ENCODE measurements at places on chromosomes 7 and 10.
A peak's percentile ranks its signal among the peaks of the same experiment; 100 is the strongest.

DNA sequence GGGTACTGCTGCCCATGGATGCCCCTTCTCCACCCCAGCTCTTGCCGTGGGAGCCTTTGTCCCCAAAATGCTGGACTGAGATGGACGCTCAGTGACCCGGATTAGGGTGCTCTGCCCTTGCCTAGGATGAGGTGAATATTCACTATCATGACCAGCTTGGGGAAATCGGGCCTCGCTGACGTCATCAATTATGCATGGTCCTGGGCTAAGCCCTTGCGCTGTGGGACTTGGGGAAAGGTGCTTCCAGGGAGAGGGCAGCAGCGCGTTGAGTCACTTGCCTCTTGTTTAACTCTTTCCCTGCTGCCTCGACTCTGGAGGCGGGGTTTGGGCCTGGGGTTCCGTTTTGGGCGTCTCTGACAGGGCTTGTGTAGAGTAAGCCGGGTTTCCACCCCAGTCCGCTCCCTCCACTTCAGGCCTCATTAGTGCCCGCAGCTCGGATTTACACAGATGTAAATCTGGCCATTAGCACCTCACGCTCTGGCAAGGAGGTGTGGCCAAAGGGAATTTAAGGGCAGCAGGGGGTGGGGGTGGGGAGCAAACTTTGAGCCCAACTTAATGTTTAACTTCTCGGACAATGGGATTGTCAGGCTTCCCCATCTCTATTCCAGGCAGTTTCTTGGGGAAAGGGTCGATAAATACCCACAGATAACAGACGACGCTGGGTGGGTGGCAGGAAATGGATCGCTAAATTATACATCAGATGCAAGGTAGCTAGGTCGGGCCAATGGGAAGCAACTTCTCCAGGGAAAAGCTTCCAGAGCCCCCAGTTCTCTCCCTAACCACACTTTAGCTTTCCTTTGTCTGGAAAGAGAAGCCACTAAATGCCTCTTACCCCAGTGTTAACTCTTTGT is 51.3 kb upstream of the TCF7L2 start:
- no peak for DNase-seq

- DNase-seq = peak; percentile 55
Measured at GRCh38 chr10:30701451-30702173, 72.1 kb upstream of the LYZL2 start.

GRCh38 chr7:117008886-117009531 is 55.7 kb downstream of the ST7 start:
- no peak for DNase-seq

DNA sequence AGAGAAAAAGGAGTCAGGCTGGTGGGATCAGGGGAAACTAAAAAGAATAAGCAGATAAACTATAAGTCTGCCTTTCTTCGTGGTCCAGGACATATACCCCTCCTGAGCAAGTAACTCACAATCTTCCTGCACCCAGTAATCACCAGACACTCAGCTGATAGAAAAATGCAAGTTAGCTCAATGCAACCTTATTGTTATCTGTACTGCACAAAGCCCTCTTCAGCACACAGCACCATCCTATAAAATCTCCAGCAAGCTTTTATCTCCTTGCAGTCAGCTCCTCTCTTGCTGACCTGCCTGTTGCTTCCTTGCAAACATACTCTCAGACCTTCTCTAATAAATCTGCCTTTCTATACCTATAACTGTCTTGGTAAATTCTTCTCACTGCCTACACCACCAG is 6.7 kb downstream of the SLC37A3 start:
- DNase-seq = no peak

DNA sequence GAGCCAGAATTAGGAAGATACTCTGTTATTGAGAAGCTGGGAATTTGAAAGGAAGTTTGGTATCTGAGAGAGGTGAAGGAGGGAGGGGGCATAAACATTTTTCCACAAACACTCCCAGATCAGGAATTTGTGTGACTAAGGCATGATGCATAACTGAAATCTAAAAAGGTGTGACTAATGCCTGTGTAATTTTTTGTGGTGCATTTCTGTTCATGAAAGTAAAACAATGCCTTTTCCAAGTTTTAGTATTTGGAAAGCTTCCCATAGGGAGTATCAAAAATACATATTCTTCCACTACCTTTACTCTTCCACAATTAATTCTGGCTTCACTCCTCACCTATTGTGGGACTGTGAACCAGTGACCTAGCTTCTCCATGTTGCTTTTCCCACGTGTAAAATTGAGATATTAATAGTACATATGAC is 56.4 kb upstream of the CAV2 start:
- no peak for DNase-seq

DNA sequence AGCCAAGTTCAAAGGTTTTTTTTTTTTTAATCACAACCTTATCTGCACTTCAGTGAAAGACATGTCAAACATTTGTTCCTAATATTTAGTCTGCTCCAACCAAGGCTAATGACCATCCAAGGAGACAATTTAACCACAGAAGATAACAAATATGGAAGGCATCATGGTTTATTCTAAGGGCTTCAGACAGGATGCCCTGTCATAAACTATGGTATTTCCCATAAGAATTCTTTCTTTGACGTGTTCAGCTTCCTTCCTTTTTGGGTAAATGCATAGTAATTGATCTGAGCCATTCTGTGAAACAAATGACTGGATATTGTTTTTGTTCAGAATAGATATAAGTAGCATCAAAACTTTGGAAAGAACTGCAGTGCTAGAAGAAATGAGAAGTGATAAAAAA is 326.5 kb upstream of the AOAH start:
- no peak for DNase-seq

GRCh38 chr7:28509251-28510025 is 97.1 kb downstream of the CREB5 start:
- no peak for DNase-seq

DNA sequence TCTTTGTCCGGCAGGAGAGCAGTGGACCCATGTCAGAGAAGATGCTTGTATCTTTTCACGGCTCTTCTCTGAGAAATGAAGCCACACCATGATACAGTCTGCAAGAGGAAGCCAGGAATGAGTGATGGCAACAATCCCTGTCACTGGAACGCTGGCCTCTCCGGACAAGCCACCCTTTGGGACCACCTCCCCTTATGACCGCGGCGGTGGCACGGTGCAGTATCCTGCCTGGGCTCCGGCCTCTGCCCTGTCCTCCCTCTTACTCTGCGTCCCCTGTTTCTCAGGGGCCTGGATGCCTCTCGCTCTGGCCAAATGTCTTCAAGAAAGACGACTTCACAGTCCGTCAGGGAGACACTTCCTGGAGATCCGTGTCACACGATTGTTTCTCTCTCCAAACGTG is 370.5 kb downstream of the ZNF716 start:
- DNase-seq = no peak

DNA sequence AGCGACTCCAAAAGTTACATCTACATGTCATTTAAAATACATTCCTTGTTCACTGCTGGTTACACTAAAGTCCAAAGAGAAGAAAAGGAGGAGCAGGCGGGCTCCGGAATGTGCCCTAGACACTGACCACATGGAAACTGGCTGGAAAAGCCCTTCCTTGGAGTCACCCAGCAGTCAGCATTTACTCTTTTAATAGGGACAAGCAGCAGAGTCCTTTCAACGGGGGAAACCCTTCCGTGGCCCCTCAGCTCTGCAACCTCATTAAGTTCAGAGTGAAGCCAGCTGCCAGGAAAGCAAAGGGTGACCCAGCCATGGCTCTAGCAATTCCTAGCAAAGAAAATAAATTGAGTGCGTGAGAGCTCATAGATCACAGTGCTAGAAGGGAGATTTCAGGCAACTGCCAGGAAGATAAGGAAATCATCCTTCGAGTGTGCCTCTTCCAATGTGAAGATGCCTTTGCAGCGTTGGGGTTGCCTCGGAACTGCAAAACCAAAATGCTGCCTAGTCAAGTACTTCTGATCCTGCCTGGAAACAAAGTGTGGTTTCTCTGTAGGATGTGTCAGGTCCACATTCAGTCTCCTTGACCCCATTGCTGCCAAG is 101.6 kb downstream of the SORBS1 start:
- DNase-seq = no peak

- no peak for DNase-seq
Measured at GRCh38 chr10:33133557-33133956, 175.5 kb upstream of the ITGB1 start.

GRCh38 chr10:112448888-112449287 is 1.9 kb downstream of the VTI1A start:
- no peak for DNase-seq

DNA sequence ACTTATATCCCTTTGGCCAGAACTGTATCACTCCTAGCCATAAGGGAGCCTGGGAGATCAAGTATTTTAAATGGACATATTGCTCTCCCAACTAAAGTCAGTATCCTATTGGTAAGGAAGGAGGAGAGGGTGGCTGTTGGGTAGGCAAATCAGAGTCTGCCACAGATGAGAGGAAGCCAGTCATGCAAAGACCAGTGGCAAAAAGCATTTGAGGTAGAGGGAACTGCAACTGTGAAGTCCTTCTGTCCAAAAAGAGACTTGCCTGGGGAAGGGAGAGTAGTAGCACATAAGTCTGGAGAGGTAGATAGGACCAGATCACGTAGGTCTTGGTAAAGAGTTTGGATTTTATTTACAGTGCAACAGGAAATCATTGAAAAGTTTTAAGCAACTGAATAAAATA is 8.8 kb upstream of the CCNJ start:
- DNase-seq = no peak

DNA sequence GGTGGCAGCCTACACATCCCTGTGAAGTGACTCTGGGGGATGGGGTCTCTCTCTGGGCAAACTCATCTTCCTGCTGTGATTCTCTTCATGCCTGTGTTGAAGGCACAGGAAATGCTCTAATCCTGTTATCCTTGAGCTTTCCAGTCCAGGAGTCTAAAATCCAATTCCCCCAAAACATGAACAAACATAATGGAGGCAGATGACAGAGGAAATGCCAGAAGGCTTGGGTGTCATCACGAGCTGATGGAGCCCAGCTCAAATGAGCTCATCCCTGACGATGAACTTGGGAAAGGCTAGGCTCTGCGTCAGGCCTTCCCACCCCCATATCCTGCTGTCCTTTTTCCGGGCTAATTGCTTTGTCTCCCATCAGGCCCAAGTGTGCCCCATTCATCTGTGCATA is 165.9 kb upstream of the PODXL start:
- no peak for DNase-seq

- DNase-seq = no peak
Measured at GRCh38 chr7:3980300-3980643, 679.2 kb downstream of the SDK1 start.

- no peak for DNase-seq
Measured at GRCh38 chr7:155820246-155820645, 8.0 kb upstream of the SHH start.

GRCh38 chr7:151011097-151011409 is 13.2 kb downstream of the ATG9B start:
- no peak for DNase-seq

GRCh38 chr10:50567384-50567783 is 56.4 kb downstream of the SGMS1 start:
- no peak for DNase-seq
